Hypothalamus (tissue), 51 donors: ENCODE measurements at places on chromosomes 7 and 10.

DNA sequence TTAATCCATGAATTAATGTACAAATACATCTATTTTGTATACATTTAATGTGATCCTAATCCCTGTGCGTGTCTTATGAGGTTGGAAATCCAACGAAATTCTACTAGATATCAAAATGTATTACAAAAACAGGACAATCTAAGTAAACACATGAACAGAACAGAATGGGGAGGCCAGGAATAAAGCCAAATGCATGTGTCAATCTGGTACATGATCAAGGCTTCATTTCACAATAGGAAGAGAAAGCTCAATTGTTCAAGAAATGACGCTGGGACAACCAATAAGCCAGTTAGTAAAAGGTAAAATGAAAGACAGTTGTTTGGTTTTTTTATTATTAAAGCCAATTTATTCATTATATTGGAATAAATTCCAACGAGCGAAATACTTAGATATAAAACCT is 83.0 kb downstream of the COL13A1 start:
- DNase-seq, result no peak

- no peak for DNase-seq
Observed at GRCh38 chr10:74322141-74322540, 171.1 kb downstream of the ADK start.

GRCh38 chr10:45452743-45453452 is 78.9 kb downstream of the ALOX5 start:
- no peak for DNase-seq

DNA sequence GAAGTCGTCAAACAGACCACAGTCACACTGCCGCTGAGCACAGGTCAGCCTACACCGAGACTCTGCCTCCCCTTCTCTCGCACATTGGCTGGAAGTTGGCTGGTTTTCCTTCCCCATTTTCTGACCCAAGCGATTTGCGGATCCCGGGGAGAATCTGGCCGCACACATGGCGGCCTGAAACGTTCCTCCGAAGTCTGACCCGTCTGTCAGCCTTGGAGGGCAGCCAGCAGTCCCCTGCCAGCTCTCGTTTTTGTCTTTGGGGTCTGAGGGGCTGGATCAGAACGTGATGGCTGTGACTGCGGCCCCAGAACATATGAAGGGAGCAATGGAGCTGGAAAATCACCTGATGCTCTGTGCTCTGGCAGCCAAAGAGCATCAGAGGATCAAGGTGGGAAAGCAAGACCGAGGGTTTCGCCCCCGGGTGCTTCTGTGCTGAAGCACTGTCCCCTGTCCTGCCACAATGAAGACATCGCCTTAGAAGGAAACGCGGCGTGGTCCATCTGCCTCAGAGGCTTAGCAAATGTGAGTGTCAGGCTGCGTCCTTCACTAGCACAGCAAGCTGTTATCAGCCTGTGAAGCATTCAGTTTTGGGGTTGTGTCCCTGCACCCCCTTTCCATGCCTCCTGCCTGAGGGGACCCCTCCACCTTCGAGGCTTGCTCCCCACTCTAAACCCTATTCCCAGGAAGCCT is 119.3 kb upstream of the SHH start:
- DNase-seq, result no peak

DNA sequence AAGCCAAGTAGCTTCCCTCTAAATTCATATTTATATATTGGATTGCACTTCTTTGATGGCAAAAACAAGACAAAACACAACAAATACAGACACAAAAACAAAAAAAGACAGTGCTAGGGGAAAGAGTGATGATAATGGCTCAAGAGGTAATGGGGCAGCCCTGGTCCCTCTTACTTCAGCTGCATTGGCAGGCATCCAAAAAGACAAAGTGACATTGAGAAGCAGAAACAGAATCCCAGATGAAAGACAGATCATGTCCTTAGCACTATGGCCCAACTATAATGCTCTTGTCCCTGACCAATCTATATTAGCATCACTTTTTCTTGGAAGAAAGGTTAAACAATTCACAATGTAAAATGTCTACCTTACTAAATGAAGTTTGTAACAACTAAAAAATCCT is 76.2 kb downstream of the GPR85 start:
- no peak for DNase-seq

DNA sequence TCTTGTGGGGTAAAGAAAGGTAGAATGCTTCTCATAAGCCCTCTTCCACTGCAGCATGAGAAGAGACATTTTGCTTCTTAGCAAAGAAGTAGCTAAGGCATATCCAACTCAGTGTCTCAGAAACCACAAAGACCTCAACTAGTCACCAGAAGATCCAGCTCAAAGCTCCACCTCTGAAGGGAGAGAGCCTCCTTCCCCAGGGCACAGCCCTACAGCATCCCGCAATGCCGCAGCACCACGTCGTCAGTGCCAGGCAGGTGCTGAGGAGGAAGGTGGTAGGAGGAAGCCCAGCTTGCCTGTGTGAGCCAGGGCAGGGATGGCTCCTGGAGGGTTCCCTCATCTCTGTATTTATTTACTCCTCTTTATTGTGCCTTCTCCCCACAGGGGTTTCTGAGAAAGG is 385.6 kb upstream of the NPVF start:
- DNase-seq, result no peak

DNA sequence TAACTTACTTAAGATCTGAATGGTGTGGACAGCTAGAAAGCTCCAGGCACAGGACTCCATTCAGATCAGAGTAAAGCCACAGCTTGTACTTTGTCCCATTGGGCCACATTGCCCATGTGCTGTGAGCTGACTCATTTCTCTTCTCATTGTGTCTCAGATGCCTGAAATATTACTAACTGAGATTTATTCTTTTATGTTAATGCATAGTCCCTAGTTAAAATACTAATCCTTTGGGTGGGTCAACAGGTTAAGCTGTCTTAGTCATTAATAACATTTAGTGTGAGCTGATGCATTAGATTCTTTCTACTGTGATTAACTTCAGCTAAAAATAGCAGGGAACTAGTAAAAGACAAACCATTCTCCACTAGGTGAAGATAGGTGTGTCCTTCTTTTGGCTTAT is 104.7 kb upstream of the ARMC3 start:
- DNase-seq, result no peak

GRCh38 chr7:22157552-22157951 is 199.4 kb downstream of the RAPGEF5 start:
- DNase-seq, result no peak

GRCh38 chr10:98299341-98299740 is 31.3 kb upstream of the LOXL4 start:
- DNase-seq, result no peak

- no peak for DNase-seq
Observed at GRCh38 chr10:10782603-10783002, 235.1 kb upstream of the CELF2 start.

GRCh38 chr10:36163827-36164226 is 521.7 kb upstream of the FZD8 start:
- no peak for DNase-seq

DNA sequence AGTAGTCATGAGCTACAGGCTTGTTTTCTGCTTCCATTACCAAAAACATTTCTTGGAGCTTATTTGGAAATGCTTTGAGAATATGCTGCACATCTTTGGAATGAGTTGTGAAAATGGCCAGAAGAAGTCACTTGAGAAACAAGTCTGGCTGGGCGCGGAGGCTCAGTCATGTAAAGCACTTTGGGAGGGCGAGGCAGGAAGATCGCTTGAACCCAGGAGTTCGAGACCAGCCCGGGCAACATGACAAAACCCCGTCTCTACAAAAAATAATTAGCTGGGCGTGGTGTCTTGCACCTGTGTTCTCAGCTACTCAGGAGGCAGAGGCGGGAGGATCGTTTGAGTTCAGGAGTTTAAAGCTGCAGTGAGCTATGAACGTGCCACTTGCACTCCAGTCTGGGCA is 882 bp upstream of the CHCHD1 start:
- DNase-seq, result no peak

GRCh38 chr10:102493771-102494170 is 8.7 kb downstream of the ACTR1A start:
- DNase-seq, result no peak

DNA sequence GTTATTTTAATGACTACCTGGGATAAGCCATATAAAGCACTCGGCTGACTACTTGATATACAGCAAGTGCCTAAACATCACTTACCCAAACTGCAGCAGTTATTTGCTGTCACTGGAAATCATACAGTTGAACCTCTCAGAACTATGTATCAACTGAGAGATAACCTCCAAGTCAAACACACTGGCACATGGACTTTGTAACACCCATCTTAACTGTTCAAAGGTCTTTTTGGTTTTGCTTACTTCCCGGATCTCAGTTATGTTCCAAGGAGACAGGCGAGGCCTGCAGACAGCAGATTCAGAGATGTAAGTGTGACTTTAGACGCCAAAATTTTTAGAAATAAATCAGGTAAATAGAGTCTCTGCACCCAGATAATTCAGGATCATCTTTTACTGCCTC is 34.6 kb upstream of the DAGLB start:
- DNase-seq, result no peak

GRCh38 chr10:43607199-43607573 is 948 bp downstream of the ZNF485 start:
- no peak for DNase-seq

- DNase-seq, result no peak
Observed at GRCh38 chr10:133565441-133566294, at the start of gene SYCE1. Gene SYCE1, minus strand, starts transcription at chr10:133565583. Its CDS starts 54 bp downstream, at chr10:133565529.

DNA sequence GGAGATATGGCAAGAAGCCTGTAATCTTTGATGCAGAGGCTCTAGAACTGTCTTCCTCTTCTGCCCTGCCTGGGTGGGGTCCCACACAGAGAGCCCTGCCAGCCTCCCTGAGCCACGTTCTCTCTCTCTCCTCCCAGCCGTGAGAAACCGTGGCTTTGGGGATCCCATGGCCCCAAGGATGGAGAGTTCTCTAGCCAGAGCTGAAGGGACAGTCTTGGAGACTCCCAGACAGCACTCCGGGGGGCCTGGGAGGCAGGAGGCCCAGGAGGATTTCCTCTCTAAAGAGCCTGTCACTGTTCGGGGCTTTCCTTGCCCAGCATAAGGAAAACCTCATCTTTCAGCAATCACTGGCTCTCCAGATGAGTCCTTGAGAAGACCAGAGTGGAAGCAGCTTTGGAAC is 227.1 kb downstream of the ARHGAP12 start:
- DNase-seq, result no peak

DNA sequence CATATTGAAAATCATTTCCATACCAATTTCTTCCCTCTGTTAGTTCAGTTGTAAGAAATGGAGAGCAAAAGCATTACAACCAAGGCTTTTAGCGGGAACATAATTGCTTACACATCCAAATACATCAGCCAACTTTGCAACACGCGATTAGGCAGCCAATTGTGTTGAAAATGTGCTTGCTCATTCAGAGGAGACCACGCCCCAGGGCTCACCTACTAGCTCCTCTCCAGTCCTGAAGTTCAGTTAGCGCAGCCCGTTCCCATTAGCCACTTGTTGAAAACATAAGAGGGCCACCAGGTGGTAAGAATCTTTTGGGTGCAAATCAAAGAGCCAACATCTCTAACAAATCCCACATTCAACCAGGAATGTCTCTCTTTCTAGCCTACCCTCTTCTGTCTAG is 213.2 kb upstream of the MDFIC start:
- DNase-seq, result no peak

GRCh38 chr7:105473163-105473562 is 48.9 kb downstream of the PUS7 start:
- DNase-seq, result no peak

DNA sequence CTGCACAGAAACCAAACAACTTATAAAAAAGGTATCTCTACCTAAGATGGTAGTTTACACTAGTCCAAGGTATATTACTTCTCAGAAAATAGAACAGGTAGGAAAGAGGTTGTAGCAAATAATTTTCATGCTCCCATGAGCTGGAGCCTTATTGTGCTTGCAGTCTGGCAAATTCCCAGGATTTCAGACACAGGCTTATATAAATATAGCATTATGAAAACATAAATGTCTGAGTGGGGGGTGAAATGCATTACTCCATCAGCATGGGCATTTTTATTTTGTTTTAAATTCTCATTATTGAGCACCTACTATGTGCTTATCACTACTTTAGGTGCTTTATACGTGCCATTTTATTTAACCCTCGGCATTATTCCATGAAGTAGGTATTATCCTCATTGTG is 83.0 kb upstream of the PHYHIPL start:
- no peak for DNase-seq

DNA sequence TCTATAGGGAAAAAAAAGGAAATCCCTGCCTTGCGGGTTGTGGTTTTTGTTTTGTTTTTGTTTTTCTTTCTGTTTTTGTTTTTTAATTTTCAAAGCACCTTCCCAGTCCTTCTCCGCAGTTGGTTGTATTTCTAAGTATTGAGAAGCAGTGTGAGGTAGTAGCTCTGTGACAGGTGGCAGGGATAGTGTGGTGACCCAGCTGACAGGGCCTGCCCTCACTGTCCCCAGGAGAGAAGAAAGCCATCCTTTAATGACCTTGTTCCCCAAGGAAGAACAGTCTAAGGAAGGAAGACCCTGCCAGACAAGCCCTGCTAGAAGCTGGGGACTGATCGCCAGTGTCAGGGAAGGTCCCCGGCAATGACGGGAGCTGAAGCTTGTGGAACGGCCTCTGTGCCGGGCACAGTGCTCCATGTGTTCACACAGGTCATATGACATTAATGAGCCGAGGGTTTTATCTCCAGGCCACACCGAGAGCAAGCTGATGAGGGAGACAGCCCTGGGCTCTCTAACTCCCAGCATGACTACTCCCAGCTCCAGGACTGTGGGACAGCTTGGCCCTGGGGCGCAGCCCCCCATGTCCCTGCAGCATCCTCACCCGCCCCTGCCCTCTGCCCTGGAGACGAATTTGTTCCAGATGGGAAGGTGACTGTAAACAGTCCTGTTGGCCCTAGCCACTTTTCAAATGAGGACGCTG is 69.0 kb upstream of the LRRC18 start:
- DNase-seq, result no peak

DNA sequence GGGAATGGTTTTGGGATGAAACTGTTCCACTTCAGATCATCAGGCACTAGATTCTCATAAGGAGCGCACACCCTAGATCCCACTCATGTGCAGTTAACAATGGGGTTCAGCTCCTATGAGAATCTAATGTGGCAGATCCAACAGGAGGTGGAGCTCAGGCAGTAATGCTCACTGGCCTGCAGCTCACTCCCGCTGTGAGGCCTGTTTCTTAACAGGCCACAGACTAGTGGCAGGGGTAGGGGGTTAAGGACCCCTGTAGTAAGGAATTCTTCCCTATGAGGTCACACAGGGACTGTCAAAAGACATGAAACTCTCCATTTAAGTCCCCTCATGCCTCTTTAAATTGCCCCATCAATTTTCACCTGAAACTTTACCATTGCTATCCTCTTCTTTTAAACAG is 8.0 kb downstream of the HGF start:
- DNase-seq, result no peak

DNA sequence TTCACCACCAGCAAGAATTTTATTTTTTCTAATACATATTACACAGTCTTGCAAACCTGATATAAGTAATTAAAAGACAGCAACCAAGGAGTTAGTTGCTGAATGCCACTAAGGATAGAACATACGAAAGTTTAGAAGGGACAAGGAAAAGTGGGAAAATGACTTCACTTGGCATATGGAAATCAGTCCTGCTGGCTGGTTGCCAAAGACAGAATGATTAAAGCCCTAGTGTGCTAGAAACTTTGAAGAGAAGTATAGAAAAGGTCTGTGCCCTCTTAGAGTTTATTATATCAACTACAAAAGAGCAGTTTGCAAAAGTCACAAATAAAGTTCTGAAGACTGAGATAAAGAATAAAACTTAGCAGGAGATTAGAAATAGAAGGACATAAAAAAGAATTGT is 5.8 kb upstream of the YAE1 start:
- no peak for DNase-seq
